ENCODE measurements at places on chromosomes 11 and 22.

DNA sequence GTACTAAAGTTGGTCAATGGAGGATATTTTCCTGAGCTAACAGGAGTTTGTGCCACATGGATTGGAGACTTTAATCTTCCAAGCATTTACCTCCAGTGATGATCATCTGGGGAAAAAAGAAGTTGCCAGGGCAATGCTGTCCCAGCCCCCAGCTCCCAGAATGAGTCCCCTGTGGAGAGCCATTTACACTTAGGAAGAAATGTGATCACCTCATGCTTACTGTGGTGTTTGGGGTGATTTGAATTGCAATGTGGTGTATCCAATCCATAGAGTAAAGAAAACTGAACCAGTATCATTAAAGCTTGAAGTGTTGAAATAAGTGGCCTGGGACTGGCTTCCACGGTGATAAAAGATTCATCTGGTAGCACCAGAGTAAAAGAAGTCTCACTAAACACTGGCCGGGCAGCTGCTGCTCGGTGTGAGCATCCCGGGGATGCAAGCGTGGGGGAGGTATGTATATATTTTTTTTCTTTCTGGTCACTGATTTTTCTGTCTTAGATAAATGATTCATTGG is 117.2 kb upstream of the NTM start:
- no peak for DNase-seq

DNA sequence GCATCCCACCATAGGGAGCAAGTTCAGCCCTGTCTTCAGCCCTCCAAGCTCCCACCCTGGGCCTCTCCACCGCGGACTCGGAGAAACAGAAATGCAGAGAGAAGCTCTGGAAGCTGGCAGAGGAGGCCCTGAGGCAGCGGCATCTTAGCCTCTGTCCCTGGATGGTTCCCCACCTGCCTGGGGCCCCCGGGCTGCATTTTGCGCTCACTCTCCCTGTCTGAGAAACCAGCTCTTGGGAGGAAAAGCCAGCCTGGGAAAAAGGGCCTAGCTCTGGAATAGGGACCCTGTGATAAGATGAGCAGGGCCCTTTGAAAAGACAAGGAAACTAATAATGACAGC is 12.0 kb upstream of the SPI1 start:
- DNase-seq = no peak

- DNase-seq = peak; percentile 76
Observed at GRCh38 chr22:31292236-31292989, at the start of gene PIK3IP1. Gene PIK3IP1 (minus strand): TSS chr22:31292488. CDS start chr22:31292344, 144 bp downstream.

GRCh38 chr22:20027966-20028854 is 7.3 kb downstream of the TANGO2 start:
- DNase-seq = no peak

DNA sequence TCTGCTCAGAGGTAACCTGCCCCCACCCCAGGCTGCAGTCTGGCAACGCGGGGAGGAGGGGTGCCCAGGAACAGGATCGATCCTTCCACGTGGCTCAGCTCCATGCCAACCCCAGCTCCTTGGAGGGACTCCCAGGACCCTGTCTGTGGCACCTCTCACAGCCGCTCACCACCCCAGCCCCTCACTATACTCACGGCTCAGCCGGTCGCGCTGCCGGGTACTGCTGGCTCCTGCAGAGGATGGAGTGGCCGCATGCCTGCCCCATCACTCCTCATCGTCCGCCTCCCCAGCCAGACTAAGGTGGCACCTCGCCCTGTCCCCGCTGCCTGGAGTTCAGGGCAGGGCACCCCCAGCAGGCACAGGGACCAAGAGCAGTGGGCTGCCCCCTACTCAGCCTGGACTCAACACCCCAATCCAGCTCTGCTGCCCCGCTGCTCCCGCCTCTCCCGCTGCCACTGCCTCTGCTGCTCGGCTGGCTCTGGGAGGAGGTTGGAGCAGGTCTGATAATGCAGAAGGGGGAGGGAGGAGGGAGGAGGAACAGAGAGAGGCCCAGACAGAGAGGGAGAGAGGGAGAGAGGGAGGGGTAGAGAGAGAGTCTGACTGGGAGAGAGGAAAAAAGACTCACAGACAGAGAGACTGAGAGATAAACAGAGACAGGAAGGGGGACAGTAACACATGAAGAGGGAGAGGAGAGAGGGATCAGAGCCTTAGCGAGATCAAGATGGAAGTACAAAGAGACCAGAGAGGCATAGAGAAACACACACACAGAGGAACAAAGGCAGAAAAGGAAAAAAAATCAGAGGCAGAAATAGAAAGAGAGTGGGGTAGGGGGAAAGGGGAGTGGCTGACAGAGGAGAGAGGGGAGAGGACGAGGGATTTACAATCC is at the start of gene PDE2A:
TSS of gene PDE2A (minus strand) at position 480 of the 886 bp plus-strand sequence. CDS start at position 265, 215 bp downstream.
- no peak for DNase-seq

GRCh38 chr11:115896084-115896483 is 391.9 kb upstream of the CADM1 start:
- no peak for DNase-seq

DNA sequence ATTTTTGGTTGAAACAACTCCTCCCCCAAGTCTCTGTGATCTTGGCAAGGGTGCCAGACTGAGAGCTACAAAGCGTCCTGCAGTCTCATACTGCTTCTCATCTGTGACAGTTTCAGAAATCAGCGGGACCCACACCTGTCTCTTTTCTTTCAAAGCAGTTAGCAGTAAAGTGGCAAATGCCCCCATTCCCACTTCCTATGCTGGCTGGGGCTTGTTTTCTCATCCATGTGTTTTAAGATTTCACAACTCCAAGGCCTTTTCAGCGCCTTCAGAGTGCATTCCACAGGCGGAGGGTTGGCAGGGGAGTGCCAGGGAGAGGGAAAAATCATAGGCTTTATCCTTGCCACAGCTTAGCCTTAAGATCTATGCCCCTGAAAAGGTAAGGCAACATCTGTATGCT is 493.5 kb downstream of the OPCML start:
- no peak for DNase-seq

- DNase-seq = no peak
Observed at GRCh38 chr11:64227405-64227956, 1.4 kb downstream of the NUDT22 start.

DNA sequence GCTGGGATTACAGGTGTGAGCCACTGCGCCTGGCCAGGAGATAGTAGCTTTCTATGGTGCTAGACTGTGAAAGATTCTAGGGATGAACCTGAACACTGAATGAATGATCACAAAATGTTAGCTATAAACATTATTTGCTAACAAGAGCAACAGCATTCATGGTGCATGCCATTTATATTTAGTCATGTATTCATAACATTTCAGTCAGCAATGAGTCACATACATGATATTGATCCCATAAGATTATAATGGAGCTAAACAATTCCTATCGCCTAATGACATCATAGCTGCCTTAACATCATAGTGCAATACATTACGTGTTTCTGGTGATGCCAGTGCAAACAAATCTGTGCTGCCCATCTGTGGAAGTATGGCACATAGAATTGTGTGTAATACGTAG is 164.1 kb downstream of the ARHGAP42 start:
- DNase-seq = no peak

GRCh38 chr11:110092111-110092514 is 1.1 kb upstream of the ZC3H12C start:
- DNase-seq = no peak

GRCh38 chr22:42279425-42280020 is 9.1 kb upstream of the TCF20 start:
- DNase-seq = no peak

DNA sequence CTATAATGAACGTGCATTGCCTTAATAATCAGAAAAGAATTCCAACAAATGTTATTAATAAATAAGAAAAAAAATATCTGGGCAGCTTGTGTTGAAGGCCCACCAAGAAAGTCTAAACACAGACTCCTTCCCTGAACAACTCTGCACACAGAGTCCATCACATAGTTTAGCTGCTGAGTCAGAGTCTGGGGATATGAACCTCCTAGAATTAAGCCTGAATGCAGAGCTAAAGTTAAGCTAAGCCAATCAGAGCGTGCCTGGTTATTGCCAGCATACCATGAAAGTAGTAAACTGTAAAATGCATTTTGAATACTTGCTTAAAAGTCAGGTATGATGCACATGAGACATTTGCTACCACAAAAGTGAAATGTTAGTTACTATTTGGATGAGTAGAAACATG is 25.6 kb upstream of the TENM4 start:
- no peak for DNase-seq

Measured in PC-9 (cell line).